AG08395 (cell line): ENCODE measurements at places on chromosomes 5 and 9.

GRCh38 chr9:133821601-133822429, 83.7 kb upstream of the SARDH start:
- no peak for DNase-seq

DNA sequence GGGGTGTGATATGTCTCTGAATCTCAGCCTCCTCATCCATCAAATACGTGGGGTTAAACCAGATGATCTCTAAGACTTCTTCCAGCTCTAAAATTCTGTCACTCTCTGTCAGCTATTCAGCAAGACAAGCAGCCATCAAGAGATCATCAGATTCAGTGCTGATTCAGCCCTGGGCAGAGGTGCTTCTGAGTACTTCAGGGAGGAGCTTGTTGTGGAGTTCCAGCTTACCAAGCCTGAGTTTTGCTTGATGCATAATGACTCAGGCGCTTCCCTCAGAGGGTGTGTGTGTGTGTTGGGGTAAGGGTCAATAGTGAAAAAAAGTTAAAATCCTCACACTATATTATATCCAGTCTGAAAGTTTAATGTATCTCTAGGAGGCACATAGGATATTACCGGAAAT, 29.6 kb upstream of the TAF1L start:
- DNase-seq = no peak

GRCh38 chr5:14364576-14365472, 216.8 kb upstream of the OTULINL start:
- no peak for DNase-seq

DNA sequence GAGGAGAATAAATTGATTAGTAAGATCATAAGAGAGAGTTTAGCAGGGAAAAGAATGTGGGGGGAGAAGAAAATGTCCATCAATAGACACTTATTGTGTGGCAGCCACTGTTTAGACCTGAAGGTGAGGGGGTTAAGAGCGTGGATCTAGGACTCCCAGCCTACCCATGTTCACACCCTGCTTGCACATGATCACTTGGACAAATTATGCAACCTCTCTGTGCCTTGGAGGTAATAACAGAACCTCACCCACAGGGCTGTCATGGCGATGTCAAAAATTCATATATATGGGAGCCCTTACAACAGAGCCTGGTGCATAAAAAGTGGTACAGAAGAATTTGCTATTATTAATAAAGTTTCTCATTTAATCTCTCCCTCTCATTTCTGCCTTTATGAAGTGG, 86.0 kb upstream of the EQTN start:
- DNase-seq = no peak

DNA sequence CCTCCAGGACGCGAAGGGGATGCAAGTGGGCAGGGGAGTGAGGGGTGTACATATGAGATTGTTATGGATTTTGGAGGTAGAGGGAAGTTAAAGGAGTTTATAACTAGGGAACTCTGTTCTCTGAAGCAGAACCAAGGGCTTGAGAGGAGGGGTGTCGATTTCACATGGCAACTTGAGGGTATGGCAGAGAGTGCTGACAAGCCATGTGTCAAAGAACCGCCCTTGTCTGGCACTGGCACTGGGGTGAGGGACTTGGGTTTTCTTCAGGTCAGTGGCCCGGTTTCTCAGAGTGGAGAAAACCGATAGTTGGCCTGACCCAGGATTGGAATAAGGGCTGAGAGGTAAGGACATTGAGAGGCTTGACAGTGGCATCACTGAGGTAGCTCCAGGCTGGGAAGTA, 47.7 kb upstream of the TESK1 start:
- DNase-seq = no peak

DNA sequence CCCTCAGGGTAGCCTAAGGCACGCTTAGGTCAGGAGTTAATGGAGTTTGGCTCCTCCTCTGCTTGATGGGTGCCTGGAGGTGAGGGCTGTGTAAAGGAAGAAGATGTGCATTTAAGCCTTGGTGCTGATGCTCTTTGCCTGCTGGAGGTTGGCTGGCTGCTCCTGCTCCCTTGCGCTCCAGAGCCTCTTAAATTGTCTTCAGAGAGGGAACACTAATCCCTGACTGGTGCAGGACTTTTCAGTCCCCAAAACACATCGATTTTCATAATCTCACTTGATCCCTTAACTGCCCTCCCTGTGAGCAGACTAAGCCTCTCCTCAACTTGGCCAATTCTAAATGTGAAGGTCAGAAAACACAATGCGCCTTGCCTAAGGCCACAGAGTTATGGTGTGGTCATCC, 16.2 kb upstream of the TCOF1 start:
- no peak for DNase-seq
